ENCODE measurements at places on chromosomes 4 and X.

GRCh38 chrX:131397891-131398290 lies 108.8 kb upstream of the IGSF1 start:
- no peak for DNase-seq

DNA sequence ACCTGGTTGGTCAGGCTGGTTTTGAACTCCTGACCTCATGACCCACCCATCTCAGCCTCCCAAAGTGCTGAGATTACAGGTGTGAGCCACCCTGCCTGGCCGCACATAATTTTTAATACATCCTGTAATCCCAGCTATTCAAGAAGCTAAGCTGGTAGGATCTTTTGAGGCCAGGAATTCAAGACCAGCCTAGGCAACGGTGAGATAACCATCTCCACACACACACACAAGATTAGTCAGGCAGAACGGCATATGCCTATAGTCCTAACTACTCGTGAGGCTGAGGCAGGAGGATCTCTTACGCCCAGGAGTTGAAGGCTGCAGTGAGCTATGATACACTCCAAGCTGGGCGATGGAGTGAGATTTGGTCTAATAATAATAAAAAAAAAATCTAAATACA lies 212.4 kb upstream of the NEIL3 start:
- DNase-seq, result no peak

DNA sequence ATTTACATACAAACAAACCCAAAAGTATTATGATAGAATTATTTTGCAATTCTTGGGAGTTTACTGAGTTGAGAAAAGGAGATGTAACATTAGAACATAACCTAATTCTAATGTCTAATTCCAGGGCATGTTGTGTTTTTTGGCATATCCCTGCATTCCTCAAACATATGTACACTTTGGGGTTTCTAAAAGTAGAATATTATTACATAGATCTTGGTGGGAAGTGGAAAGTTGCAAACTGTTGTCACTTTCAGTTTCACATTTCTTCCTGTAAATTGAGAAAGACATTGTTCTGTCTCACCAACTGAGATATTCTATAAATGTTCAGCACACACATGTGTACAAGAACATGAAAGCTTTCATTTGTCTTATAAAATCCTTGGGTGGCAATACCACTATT lies 24.4 kb upstream of the GBA3 start:
- no peak for DNase-seq

- no peak for DNase-seq
Observed at GRCh38 chr4:110503270-110504083, 27.5 kb downstream of the ENPEP start.

GRCh38 chr4:156558373-156559025 lies 413.1 kb downstream of the PDGFC start:
- DNase-seq, result no peak

DNA sequence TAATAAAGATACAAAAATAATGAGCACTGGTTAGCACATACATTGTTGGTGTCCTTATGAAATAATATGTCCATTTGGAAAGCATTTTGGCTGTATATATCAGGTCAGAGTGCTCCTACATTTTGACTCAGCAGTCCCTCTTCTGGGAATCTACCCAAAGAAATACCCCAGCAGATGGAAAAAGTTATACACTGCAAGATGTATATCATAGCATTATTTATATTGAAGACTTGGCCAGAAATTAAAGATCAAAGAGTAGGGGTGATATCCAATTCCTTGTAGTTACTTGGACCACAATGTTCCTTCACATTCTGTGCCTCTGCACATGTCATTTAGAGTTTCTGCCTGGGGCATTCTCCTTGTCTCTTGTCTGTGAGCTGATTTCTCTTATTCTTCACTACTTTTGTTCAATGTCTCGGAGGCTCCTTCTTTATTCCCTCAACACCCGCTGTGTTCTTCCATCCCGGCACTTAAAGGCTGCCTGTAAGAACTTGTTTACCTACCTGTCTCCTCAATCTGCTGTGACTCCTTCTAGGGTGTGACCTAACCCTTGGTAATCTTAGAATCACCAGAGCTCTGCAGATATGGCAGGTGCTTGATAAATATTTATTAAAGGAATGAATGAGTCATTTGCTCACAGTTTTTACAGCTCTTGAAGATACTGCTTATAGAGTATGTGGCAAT lies 3.1 kb upstream of the TSPAN5 start:
- DNase-seq, result no peak

- no peak for DNase-seq
Observed at GRCh38 chr4:18518098-18518497, 496.5 kb upstream of the LCORL start.

DNA sequence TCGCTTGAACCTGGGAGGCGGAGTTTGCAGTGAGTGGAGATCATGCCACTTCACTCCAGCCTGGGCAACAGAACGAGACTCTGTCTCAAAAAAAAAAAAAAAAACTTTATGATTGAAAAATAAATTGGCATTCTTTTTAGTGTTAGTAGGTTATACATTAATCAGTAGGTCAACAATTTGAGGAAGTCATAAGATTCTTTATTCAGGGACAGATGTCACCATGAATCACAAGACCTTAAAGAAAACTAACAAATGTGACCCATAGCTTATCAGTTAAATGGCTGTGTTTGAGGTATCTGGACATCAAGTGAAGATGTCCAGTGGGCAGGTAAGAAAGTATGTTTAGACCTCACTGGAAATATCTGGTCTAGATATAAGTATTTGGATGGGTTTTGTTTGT lies 9.3 kb upstream of the PRMT9 start:
- DNase-seq, result no peak

All from right renal pelvis (tissue), 4 donors.